ENCODE measurements at places on chromosomes 2 and 18. TPM values are rescaled to one million over a fixed set of nuclear protein-coding genes. Genes with fewer than 3 reads are reported as not detected.

ERCC3 gene
- polyA plus RNA-seq = 70.4 TPM

ANXA4 gene
- 308 TPM for polyA plus RNA-seq

DSEL gene
- 23.2 TPM for polyA plus RNA-seq

PID1 gene
- polyA plus RNA-seq = 7.4 TPM

HOXD13 gene
- polyA plus RNA-seq = 0.17 TPM

CBLN2 gene
- polyA plus RNA-seq = 9.4 TPM

ITGAV gene
- 69.8 TPM for polyA plus RNA-seq

ANKRD44 gene
- 9.8 TPM for polyA plus RNA-seq

POMC gene
- 5.0 TPM for polyA plus RNA-seq
